ENCODE measurements at places on chromosomes 6 and 20. TPM values are rescaled to one million over a fixed set of nuclear protein-coding genes. Genes with fewer than 3 reads are reported as not detected.

GRCh38 chr20:58675146-58675584 is 17.4 kb upstream of the NPEPL1 start:
- DNase-seq: no peak
- no peaks in the 10 kb centered on the region for H3K4me1 ChIP-seq
- no peak overlapping the region for H3K27ac ChIP-seq
- H3K27me3 ChIP-seq: no peaks in the 10 kb centered on the region

DNA sequence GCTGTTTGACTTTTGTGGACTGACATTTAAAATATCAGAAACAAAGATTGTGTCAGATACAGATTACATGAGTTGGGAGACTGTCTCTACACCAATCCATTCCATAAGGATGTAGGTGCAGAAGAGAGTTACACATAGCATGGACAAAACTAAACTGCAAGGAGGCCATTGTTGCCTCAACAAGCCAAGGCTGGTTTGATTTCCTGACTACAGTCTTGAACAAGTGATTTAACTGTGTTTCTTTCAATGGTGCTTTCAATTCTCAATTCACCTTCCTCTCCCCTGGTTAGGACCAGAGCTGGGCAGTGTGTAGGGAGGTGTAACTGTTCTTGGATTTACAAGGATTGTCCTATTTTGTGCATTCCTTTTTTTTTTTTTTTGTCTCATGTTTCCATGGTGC is 82.2 kb downstream of the AGPAT4 start:
- H3K27ac ChIP-seq: no peak overlapping the region
- DNase-seq: no peak
- no peak overlapping the region for H3K4me3 ChIP-seq

DNA sequence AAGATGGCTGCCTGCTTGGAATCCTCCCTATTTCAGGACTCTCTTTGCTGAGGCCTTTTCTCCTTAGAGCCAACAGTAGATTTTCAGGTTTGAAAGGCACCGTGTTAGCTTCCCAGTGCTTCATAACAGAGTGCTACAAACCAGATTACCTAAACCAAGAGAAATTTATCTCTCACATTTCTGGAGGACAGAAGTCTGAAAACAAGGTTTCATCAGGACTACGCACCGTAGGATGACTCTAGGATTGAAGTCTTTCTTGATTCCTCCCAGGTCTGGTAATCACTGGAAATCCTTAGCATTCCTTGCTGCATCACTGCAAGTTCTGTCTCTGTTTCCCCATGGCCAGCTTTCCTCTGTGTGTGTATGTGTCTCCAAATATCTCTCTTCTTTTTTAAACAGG is 508.4 kb upstream of the GJE1 start:
- no peak overlapping the region for H3K27ac ChIP-seq
- H3K4me1 ChIP-seq: no peaks in the 10 kb centered on the region
- no peak for DNase-seq
- H3K36me3 ChIP-seq: no peaks in the 10 kb centered on the region
- no peak overlapping the region for H3K4me3 ChIP-seq

- no peaks in the 10 kb centered on the region for H3K36me3 ChIP-seq
- peaks cover 25% of the 10 kb centered on the region for H3K4me1 ChIP-seq
Measured at GRCh38 chr20:36865076-36865860, 10.7 kb upstream of the TLDC2 start.

The NKAPL gene
- not detected for total RNA-seq

The APOM gene
- total RNA-seq: 0.89 TPM

Measured in astrocyte (in vitro differentiated cells and primary cell).